ENCODE measurements at places on chromosomes 5 and 9. TPM values are rescaled to one million over a fixed set of nuclear protein-coding genes. Genes with fewer than 3 reads are reported as not detected.

The IL5 gene
- not detected for polyA plus RNA-seq

The AGTPBP1 gene
- polyA plus RNA-seq, result 3.9 TPM

The FBXL7 gene
- polyA plus RNA-seq, result 1.9 TPM

DNA sequence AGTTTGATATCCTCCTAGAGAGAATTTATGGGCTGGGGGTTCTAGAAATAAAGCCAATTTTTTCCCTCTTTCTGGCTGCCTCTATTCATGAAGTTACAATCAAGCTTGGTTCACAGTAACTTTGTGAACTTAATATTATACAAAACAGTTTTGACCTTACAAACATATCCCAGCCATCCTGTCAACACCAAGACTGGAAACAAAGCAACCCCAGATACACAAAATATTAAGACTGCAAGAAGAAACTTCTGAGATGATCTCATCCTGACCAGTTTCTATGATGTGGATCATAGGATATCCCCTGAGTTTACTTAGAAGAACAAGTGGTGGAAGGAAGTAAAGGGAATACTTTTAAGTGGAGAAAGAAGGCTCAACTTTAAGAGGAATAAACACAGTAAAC, 28.3 kb upstream of the CER1 start:
- DNase-seq, result no peak

DNA sequence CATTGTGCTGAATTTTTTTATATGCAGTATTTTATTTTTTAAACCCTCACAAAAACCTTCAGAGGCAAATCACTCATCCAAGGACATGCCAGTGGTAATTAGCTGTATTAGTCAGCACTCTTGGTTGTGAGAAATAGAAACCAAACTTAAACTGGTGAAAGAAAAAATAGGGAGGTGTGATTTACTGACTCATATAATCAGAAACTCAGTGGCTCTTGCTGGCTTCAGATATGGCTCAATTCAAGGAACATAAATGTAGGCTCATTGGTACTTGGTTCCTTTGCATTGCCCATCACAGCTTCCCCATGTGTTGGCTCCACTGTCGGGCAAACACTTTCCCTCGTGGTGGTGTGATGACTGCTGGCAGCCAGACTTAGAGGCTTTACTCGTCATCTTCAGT, 497.2 kb downstream of the MAT2B start:
- no peak for DNase-seq

DNA sequence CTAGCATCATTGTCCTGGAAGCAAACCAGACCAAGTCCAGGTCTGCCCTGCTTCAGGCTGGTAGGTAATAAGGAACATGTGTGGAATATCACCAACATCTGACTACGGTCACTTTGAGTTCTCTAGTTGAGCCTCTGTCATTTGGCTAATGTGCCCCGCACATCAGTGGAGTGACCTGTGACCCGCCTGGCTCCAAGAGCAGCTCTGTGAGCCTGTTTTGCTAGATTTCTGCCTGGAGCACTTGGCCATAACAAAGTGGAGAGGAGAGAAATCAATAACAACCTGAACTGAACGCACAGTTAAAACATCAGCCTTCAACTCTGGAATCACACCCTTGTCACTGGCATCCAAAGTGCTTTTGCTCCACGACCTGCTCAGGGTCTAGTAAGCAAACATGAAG, 115.7 kb downstream of the PPP2R2B start:
- no peak for DNase-seq

- no peak for DNase-seq
Measured at GRCh38 chr5:79756076-79756475, 66.4 kb downstream of the CMYA5 start.

DNA sequence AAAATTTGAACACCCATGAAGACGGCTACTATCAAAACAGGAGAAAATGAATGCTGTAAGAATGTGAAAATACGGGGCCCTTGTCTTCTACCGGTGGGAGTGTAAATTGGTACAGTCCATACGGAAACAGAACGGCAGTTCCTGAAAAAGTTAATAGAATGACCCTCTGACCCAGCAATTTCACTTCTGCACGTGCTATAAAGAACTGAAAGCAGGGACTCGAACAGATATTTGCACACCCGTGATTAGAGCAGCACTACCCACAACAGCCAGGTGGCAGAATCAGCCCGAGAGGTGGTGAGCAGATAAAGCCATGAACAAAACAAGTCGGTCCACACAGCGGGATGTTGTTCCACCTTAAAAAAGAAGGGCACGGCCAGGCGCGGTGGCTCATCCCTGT, 22.6 kb upstream of the SLC12A7 start:
- no peak for DNase-seq

GRCh38 chr9:91879231-91879630, 70.8 kb downstream of the ROR2 start:
- DNase-seq, result no peak

DNA sequence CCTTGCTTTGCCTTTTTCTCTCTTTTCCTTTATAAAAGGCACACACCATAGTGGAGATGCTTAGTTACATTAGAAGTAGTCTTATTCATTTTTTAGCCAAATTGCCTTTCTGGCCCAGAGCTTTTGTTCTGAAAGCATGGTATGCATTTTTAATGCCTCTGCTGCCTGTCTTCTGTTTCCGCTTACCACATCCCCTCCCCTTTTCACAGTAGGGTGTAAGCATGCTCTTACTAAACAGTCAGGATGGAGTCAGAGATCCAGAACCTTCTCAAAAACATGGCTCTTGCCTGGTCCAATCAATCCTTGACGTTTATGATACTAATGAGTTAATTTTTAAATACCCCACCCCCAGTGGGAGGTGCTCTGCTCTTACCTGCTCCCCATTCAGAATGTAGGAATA, 22.5 kb downstream of the PPP3R2 start:
- no peak for DNase-seq

Measured in psoas muscle (tissue), 8 donors.